ENCODE measurements at places on chromosomes 1 and 21.

- DNase-seq: no peak
These were observed 463.9 kb downstream of the OMA1 start for GRCh38 chr1:58082596-58082995.

DNA sequence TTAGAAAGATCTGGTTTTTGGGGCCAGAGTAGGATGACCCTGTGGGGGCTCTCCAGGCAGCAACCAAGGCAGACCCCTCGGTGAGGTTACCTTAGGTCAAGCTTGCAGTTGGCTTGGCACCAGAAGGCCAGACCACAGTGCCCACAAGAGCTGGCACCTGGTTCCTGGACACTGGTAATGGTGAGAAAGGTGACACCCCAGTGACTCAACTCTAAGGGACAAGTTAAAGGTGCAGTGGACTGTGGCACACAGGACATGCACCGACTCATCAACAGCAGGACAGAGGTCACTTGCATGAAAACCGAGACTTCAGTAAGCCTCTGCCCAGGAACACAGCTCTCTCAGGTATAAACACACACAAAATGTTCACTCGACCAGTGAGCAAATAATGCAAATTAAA is 6.7 kb downstream of the LRRC38 start:
- DNase-seq: no peak

GRCh38 chr1:98044071-98044697 is 123.3 kb upstream of the DPYD start:
- DNase-seq: no peak

GRCh38 chr1:99763956-99764355 is 2.5 kb downstream of the FRRS1 start:
- DNase-seq: no peak

DNA sequence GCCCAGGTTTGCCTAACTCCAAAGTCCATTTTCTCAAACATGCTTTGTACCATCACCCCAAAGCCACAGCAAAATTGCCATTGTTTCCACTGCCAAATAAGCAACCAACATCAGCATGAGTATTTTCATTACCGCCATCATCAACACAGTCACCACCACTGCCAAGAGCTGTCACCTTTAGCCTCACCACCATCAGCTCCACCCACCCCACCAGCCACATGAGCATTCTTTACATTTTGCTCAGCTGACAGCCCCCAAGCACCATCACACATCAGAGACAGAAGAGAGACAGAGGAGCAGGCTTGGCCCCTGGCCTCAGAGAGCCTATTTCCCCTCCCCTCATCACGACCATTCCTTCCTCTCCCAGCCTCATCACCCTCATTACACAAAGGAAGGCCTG is 42.7 kb downstream of the TAS1R2 start:
- DNase-seq: no peak

- no peak for DNase-seq
These were observed 19.9 kb downstream of the ABCA4 start for GRCh38 chr1:94100785-94101612.

DNA sequence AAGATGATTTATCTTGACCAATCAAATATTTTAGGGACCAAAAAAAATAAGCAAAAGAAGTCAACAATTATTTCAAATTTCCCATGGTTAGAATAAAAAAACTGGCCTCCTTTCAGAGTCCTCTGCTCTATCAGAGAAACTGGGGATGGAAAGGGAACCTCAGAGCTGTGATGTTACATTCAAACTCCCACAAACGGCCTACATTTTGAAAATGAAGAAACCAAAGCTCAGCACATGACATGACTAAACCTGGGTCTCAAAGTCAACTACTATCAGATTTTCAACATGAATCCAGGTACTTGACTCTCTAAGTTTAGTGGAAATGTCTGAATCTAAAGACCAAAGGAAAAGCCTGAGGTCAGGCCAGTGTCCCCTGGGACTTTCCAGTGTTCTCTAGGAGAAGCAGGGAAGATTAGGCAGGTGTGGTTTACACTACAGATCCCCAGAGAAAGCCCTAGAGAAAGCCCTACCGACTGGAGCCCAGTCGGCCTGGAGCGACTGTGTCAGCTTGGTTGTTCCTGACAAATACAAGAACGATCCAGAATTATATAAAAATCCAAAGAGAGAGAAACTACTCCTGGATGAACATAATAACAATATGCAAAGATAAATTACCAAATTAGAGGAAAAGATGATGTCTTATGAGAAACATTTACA is 24.8 kb downstream of the JAK1 start:
- no peak for DNase-seq

DNA sequence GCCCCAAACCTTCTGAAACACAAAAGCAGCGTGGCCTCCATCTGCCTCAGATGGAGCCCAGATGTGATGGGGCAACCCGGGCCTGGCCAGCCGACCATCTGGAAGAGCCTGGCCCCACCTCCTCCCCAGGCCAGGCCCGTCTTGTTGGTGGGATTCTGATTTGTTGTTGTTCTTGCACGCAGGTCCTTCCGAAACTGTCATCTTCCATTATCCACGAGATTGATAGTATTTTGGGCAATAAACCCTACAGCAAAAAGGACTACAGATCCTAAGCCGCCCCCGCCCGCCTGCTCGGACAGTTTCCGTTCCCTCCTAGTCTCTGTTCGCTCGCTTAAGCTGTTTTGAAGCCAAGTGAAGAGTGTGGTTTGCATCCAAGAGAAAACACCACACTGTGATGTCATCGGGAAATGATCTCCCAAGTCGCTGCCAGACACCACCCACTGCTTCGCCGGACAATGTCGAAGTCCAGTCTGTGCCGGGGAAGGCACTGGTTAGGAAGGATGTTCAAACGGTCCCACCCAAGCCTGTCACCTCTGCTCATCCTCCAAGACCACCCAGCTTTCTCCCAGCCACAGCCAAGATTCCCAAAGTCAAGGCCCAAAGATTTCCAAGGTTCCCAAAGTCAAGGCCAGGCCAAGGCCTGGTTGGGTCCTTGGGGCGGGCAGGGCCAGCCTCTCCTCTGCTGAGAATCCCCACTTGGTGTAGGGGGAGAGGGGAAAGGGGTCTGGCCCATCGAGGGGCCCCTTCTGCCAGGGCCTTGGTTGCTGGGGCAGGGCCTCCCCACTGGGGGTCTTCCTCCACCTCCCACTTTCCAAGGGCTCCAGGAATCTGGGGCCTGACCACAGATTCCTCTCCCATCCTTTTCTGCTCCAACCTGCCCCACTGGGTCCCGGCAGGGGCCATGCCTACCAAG is 52.9 kb downstream of the KCNAB2 start:
- no peak for DNase-seq

GRCh38 chr1:201353186-201353940 is 24.1 kb downstream of the TNNT2 start:
- DNase-seq: no peak

GRCh38 chr1:42815941-42816584 is 859 bp upstream of the ERMAP start:
- peak; percentile 12 for DNase-seq

DNA sequence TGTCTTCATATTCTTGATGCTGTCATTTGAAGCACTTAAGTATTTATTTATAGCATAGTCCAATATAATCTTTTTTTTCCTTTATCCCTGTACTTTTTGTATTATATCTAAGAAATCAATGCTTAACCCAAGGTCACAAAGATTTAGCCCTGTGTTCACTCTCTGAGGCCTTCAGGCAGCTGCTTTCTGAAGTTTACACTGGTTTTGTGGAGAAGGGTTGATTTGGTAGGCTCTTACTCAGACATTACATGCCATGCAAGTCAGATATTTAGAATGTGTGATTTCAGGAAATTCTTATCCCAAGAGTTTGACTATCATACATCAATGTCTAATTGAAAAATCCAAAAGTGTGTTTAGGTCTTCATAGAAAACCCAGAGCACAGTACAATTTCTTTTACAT is 56.3 kb downstream of the PALMD start:
- no peak for DNase-seq

- DNase-seq: no peak
These were observed 338.2 kb downstream of the ASTN1 start for GRCh38 chr1:176826265-176826664.

DNA sequence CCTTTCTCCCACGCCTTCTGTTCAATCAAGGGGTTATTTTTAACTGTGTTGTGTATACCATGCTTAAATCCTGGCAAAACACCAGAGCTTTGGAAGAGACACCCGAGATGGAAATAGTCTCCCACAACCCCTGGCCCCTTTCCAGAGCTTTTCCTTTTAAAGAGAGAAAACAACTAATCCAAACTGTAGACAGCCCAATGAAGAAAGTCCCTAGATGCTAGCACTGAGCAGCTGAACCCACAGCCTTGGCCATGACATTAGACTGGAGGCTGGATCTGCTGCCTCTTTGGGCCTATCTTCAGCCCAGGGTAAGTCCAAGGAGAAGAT is 64.9 kb upstream of the ARTN start:
- no peak for DNase-seq

GRCh38 chr1:156257711-156258110 is 9.9 kb upstream of the PAQR6 start:
- DNase-seq: no peak

DNA sequence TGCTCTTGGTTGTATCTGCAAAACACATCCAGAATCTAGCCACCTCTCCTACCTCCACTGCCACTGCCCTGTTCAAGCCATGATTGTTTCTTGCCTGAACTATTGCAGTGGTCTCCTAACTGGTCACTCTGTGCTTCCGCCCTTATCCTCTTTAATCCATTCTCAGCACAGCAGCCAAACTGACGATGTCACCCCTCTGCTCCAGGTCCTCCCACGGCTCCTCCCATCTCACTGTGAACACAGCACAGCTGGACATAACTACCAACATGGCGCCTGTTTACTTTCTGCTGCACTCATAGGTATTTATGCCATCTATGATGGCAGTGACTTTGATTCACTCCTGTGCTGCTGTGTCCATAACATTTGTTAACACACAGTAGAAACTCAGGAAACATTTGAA is 406.7 kb downstream of the DISC1 start:
- DNase-seq: no peak

DNA sequence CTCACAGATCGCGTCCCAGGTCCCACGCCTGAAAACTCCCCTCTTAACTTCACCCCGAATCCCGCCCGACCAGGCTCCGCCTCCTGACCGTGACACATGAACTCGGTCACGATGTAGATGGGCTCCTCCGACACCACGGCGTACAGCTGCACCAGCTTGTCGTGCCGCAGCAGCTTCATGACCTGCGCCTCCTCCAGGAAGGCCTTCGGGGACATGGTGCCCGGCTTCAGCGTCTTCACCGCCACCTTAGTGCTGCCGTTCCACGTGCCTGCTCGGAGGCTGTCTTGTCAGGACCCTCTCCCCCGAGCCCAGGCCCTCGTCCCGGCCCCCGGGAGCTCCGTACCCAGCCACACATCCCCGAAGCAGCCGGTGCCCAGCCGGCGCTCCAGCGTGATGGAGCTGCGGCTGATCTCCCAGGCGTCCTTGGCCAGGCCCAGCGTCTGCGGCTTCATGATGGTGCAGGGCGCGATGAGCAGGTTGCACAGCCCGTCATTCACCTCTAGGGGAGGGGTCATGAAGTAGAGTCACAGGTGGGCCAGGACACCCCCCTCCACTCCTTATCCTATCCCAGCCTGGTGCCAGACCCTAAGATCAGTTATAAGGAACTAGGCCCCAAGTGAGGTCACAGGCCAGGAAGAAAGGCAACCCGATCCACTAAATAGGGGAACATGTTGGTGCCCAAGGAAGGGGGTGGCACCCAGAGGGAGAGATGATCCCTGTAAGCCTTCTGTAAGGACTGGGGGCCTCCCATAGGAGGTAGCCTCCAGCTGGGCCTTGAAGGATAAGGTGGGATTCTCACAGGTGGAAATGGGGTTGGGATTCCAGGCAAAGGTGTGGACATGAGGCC is 11.6 kb upstream of the AHDC1 start:
- DNase-seq: no peak

- no peak for DNase-seq
These were observed 69.2 kb upstream of the RGS2 start for GRCh38 chr1:192739476-192740184.

GRCh38 chr1:185343306-185343705 is 26.3 kb upstream of the IVNS1ABP start:
- DNase-seq: no peak

- DNase-seq: no peak
These were observed 61.2 kb upstream of the DPH5 start for GRCh38 chr1:101086783-101087182.

DNA sequence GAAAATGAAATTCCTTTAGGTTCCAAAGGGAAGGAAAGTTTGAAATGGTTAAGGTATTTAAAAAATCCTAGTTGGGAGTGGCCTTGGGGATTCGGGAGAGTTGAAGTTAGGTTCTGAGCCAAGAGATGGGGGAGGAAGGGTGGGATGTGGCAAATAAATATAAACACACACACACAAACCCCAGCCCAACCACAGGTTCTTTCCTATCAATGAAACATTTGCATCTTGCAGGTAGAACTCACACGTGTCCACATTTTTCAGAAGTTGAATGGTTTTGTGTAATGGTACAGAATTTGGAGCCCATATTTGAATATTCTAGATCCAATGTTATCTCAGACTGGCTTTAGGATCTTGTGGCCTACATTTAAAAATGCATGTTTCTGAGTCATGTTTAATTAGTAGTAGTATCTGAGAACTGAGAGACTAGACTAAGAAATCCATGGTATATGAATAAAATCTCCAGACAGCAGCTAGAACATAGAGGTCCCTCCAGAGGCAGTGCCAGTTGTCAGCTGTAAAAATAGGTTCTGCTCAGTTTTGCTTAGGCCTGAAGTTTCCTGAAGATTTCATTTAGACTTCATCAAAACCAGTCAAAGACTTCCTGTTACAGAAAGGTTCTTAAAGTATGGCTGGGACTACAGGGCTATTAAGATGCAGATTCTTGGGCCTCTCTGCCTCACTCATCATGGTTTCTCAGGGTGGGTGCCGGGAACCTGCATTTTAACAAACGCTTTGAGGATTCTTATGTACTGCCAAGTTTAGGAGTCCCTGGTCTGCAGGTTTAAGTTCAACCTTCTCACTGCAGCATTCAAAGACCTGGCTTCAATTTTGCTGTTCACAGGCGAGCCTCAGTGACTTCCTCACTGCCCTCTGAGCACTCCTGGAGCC is 21.3 kb downstream of the RUNX1 start:
- DNase-seq: no peak

DNA sequence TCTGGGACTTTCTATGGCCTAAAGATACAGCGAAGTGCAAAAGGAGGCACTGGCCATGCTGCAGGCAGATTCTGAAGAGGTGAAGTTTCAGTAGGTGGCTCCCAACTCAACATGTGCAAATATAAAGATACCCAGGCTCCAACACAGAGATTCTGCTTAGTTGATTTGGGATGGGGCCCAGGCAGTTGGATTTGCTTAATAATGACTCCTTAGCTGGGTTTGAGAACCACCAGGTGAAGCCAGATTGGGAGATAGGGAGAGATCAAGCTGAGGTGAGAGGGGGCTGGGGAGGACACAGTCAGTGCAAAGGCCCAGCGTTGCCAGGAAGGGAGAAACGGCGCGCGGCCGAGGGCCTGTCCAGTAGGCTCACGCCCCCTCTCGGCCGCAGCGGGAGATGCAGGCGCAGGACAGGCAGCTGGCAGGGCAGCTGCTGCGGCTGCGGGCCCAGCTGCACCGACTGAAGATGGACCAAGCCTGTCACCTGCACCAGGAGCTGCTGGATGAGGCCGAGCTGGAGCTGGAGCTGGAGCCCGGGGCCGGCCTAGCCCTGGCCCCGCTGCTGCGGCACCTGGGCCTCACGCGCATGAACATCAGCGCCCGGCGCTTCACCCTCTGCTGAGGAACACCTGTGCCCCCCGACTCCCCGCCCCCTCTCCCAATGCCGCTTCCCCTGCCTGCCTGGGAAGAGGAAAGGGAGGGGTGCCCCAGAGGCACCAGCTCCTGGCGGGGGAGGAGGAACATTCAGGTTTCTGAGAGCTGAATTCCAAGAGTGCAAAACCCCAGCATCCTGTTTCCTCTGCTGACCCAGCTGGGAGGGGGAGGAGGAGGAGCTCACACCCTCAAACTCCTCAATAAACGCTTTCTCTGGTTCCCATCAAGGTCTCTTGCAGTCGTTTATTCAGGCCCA is 1.2 kb downstream of the FAM167B start:
- peak; percentile 57 for DNase-seq
